ENCODE measurements at places on chromosomes 2 and 18.

DNA sequence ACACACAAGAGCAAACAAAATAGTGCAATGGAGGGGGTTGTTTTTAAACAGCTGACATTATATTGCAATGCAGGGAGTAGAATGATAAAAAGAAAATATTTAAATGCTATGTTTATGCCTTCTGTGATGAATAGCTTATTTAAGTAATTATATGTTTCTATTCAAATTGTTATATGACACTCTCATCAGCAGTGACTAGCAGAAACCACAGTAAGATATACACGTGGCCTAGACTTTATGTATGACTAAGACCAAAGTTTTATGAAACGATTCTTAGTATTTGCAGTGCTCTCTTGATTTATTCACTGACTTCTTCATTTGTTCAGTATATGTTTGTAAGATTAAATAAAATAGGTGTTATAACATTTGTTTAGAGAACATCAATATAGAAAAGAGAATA is 26.1 kb upstream of the C1D start:
- no peak for DNase-seq

DNA sequence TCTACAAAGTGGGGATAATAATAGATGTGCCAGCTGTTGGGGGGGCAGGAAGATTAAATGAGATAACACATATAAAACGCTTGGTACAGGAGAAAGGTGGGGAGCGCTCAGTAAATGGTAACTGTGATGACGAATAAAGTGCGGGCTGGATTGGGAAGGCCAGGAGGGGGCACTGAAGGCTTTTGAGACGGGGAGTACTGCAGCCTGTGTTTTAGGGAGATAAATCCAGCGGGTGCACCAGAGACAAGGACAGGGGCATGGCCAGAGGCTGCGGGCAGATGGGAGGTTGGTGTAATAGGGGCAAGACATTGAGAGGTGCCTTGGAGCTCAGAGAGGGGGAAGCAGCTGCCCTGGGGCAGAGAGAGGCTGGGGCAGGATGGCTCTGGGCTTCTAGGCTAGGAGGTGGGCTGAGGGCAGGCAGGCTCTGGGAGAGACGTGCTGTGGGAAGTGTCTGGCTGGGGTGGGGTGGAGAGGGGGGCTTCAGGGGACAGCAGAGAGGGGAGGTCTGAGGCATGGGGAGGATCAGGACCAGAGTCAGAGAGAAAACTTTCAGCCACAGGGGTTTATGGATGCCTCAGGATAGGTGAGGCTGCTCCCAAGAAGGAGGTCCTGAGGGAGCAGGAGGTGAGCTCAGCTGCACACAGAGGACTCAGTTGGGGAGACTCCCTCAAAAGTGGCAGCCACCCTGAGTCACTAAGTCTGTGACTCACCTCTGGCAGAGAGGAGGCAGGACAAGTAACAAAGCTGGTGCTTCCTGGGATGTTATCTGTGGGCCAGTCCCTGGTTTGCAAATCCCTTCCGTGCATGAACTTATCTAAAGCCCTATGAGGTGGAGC is 18.8 kb downstream of the TEX44 start:
- no peak for DNase-seq

GRCh38 chr2:120670771-120671480 is 64.7 kb upstream of the GLI2 start:
- DNase-seq: no peak

DNA sequence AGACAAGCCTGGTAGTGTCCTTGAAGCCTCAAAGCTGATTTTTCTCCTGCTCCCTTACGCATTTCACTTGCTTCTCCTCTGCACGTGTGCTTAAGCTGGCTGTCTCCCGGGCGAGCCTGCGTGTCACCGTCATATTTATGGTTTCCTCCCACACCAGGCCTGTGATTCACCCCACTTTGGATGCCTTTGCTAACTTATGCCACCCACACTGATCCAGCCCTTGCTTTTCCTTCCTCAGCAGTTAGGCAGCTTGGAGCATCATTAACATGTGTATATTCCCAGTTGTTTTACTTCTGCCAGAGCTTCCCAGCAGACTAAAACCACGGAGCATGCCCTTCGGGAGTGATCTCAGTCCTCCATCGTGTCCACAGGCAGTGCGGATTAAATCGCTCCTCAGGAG is 2.2 kb downstream of the ST3GAL5 start:
- DNase-seq: no peak

DNA sequence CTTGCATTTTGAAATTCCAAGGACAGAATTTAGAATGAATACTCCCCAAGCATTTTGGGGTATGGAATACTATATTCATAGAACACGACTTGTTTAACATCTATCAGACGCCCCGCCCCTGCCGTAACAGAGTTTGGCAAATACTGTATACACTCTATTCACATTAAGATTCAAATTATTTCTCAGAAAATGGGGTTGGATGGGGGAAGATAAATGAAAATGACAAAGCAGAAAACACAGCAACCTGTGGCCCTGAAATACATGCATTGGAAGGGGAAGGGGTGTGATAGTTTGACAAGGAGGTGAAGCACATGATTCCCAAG is 634.6 kb upstream of the SLC39A10 start:
- no peak for DNase-seq

- DNase-seq: no peak
These were observed 223.7 kb upstream of the RAB6C start for GRCh38 chr2:129755786-129756185.

- DNase-seq: no peak
These were observed 58.1 kb downstream of the MYO3B start for GRCh38 chr2:170235860-170236679.

All from T-helper 9 cell (primary cell).